ENCODE measurements at places on chromosomes 1 and 21.
A peak's percentile ranks its signal among the peaks of the same experiment; 100 is the strongest.

DNA sequence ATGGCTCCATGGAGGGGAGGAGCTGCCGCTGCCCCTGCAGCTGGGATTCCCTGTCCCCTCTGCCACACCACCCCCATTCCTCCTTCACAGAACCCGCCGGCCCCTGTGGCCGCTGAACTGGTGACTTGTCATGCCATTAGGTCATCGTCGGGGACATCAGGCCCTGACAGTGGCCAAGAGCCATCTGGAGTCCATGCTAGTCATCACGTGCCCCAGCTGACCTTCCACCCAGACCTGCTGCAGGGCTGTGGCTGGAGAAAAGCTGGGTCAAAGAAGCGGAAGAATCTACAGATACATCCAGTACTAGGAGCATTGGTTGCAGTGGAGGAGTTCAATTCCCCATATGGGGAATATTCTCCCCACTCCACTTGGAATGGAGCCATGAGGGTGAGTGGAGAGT lies 78.1 kb downstream of the KCNJ15 start:
- no peak for DNase-seq

- DNase-seq: no peak
Measured at GRCh38 chr1:35488336-35488735, 68.9 kb downstream of the KIAA0319L start.

- no peak for DNase-seq
Measured at GRCh38 chr1:38474738-38475623, 384.6 kb downstream of the RRAGC start.

DNA sequence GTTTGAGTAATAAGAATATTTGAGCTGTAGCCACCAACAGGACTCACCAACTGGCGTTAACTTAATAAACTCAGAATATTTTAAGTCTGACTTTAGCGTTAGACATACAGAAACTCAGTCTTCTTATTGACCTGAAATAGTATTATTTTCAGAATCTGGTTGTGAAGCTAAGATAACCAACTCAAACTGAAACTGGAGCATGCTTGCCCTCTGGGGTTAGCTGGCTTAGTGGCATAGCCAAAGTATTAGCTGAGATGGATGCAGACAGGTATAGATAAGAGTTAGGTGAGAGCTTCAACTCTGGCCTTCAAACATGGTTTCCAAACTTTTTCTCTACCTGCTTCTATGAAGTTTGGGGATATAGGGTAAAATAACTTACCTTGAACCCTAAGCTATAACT lies 40.5 kb downstream of the AMY1C start:
- no peak for DNase-seq

- DNase-seq: no peak
Measured at GRCh38 chr21:45262616-45263015, 25.1 kb downstream of the POFUT2 start.

DNA sequence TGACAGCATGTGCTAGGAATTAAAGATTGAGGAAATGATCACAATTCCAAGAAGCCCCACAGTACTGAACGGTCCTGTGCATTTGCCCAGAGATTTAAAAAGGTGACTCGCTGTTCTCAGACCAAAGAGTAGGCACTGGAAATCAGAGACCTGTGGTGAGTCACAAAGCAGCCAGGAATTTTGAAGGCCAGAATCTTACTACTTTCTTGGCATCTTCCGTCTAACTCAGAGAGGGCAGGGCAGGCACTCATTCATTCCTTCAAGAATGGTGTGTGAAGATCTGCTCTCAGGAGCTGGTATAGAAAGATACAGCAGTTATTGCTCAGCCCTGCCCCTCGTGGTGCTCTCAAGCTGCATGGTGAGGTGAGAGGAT lies 57.9 kb downstream of the BRINP2 start:
- DNase-seq: no peak

- DNase-seq: no peak
Measured at GRCh38 chr1:216075339-216075738, 347.9 kb downstream of the USH2A start.

DNA sequence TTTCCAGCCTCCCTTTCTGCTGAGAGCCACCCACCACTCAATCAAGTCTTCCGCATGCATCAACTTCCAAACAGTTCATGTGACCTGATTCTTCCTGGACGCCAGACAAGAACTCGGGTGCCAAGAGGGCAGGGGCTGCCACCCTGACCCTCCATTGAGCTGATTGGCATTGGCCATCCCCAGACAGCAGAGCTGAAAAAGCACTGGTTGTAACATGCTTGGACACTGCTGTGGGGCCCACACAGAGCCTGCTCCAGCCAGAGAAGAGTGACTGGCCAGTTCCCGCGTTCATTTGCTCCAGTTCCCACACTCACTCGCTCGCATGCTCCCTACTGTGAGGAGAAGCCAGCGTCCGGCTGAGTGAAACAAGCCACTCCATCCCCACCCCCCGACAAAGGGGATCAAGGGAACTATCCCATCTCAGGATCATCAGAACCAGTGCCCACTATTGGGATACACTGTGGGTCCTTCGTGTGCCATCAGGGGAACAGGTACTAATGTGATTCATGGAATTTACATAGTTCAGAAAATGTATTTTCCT lies 420.3 kb downstream of the NPHP4 start:
- no peak for DNase-seq

DNA sequence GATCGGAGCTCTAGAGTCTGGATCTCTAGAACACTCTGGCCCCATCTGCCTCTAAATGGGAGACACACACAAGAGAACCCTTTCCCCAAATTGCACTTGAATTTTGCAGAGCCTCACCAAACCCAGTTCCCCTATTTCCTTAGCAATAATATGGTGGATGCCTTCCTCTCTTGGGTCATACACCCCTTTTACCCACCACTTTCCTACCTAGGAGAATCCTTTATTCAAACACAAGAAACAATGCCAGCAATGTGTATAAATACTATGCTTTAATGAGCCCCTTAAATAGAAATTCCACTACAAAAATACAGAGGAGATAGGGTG lies 760 bp upstream of the SF3B4 start:
- no peak for DNase-seq

- DNase-seq: no peak
Measured at GRCh38 chr1:101325144-101325543, 88.3 kb downstream of the S1PR1 start.

DNA sequence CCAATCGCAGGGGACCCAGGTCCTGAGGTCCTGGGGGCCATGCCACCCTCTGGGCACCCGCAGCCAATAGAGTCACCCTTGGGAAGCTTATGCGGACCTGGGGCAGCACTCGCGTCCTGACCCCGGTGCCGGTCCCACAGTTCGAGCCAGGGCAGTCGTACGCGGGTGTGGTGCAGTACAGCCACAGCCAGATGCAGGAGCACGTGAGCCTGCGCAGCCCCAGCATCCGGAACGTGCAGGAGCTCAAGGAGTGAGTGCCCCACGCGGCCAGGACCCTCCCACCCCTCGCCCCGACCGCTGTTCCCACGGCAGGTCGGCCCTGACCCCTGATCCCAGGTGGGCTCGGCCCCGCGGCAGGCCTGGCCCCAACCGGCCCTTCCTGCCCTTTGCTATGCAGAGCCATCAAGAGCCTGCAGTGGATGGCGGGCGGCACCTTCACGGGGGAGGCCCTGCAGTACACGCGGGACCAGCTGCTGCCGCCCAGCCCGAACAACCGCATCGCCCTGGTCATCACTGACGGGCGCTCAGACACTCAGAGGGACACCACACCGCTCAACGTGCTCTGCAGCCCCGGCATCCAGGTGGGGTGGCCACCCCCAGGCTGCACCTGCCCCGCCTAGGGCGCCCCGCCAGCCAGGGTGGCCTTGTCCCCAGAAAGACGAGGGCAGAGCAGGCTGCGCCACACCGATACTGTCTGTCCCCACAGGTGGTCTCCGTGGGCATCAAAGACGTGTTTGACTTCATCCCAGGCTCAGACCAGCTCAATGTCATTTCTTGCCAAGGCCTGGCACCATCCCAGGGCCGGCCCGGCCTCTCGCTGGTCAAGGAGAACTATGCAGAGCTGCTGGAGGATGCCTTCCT lies 20.5 kb downstream of the COL6A1 start:
- no peak for DNase-seq

GRCh38 chr1:92398519-92398918 lies 88.2 kb downstream of the GFI1 start:
- no peak for DNase-seq

DNA sequence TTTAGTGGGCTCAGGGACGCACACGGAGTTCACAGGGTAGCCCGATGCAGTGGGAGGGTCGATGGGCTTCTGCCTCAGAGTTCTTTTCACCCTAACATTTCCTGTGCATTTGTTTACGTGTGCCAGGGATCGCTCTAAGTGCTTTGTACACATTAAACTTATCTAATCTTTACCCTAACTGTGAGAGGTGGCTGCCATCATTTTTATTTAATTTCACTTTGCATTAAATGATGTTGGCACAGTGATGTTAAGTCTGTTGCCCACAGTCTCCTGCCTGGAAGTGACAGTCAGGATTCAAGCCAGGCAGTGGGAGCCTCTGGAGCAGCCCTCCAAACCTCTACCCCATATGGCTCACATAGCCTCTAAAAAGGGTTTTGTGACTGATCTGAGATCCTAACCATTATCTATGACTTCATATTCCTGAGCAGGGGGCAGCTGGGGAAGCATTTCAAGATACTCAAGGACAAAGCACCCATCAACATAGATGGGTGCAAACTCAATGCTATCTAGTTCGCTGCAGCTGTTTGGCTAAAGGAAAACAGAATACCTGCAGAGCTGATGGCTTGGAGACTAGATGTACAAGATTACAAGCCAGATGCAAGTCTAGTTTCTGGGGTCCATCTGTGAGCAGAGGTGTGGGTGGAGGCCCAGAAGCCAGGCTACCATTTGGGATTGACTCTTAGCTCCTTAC lies 303.8 kb downstream of the DISC1 start:
- DNase-seq: no peak

GRCh38 chr1:208110296-208110695 lies 133.9 kb downstream of the PLXNA2 start:
- no peak for DNase-seq

- no peak for DNase-seq
Measured at GRCh38 chr1:203153989-203154821, 21.4 kb downstream of the MYBPH start.

GRCh38 chr1:209106237-209106741 lies 477.2 kb upstream of the CAMK1G start:
- no peak for DNase-seq

DNA sequence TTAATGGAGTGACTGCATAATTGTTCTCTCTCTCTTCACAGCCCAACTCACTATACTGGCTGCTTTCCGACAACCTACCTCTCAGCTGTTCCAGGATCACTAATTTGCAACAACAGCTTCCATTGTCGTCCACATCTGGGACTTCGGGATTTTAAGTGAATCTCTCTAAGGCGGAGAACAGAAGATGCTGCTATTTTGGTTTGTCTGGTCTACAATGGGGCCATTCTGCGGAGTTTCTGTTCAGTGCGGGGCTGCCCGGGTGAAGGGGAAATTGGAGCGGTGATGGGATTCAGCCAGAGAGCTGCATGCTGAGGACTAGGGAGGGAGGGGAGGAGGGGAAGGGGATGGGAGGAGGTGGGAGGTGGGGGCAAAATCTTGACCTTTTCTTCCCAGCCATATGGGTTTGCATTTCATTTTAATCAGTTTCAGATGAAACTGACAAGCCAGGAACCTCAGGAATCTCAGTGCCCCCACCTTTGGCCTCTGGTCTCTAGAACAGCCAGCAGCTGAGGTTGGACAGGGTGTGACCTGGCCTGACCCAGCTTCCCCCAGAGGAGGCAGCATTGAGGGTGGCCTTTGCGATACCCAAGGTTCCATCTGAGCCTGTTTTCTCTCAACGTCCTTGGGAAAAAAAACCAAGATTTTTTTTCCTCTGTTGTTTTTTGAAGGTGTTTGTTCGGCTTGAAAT lies 6.9 kb upstream of the SRP9 start:
- no peak for DNase-seq

- DNase-seq: no peak
Measured at GRCh38 chr1:97904534-97904933, 16.3 kb downstream of the DPYD start.

GRCh38 chr1:154810571-154810970 lies 59.5 kb downstream of the KCNN3 start:
- DNase-seq: no peak

GRCh38 chr1:29636936-29637335 lies 400.6 kb downstream of the PTPRU start:
- DNase-seq: no peak

GRCh38 chr1:24452922-24453485 lies 37.4 kb downstream of the NIPAL3 start:
- no peak for DNase-seq

GRCh38 chr1:241376701-241377100 lies 19.7 kb upstream of the RGS7 start:
- DNase-seq: no peak

- DNase-seq: no peak
Measured at GRCh38 chr1:156707417-156708217, 2.2 kb upstream of the CRABP2 start.

DNA sequence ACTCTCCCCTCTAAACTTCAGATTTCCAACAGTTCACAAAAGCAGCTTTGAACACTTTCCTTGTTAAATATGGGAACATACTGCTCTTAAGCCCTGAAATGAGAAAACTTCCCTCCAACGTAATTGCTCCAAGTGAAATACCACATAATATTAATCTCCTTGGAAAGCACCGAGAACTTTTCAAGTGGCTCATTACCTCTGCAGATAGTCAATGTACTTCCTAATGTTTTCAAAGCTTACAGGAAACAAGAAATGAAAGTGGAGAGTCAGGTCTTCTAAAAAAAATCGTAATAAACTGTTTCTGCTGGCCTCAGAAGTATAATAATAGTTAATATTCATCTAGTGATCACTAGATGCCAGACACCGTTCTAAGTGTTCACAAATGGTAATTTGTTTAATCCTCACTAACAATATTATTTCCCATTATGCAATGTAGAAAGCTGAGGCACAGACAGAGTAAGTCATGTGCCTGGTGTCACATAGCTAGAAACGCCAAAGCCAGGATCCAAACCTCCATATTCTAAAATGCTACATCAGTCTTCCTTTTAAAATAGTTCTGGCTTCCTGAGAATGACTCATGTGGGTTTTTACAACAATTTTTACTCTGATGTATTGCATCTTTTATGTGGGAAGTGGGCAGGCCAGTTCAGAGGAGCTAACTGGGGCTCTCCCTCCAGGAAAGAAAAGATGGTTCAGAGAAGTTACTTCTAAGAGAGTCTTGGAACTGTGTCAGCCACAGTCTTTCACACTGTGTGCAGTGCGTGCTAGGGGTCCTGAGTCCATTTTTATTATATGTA lies 177.2 kb downstream of the PLPPR4 start:
- DNase-seq: no peak

- DNase-seq: no peak
Measured at GRCh38 chr1:205477759-205478247, 22.0 kb upstream of the BLACAT1 start.

GRCh38 chr1:5481889-5482288 lies 510.3 kb downstream of the NPHP4 start:
- peak; percentile 11 for DNase-seq

DNA sequence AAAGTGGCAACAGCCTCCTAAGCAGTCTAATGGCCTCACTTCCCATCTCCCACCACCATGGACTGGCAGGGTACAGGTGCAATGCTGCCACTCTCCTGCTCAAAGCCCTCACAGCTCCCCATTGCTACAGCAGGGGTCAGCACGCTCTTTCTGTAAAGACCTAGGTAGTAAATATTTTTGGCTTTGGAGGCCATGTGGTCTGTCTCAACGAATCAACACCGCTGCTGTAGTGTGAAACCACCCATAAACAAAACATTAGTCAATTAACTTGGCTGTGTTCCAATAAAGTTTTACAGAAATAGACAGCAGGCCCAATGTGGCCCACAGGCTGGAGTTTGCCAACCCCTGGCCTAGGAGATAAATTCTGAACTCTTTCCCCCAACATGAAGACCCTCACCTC lies 44.6 kb upstream of the TMEM125 start:
- DNase-seq: no peak

Data from stimulated activated CD4-positive, alpha-beta T cell treated with anti-CD3 and anti-CD28 coated beads, Interleukin-12 subunit alpha, Interleukin-12 subunit beta, amount 100 ng/mL, for 24 hours (primary cell).